Stimulated activated naive B cell treated with anti-CD40 and anti-IgM and Interleukin-4, amounts not matched to agents 10 μg/mL and 1 μg/mL and 100 μg/mL, for 72 hours (primary cell): ENCODE measurements at places on chromosomes 5 and 9.

- no peak for DNase-seq
These were observed 112.5 kb upstream of the EMB start for GRCh38 chr5:50553560-50553984.

DNA sequence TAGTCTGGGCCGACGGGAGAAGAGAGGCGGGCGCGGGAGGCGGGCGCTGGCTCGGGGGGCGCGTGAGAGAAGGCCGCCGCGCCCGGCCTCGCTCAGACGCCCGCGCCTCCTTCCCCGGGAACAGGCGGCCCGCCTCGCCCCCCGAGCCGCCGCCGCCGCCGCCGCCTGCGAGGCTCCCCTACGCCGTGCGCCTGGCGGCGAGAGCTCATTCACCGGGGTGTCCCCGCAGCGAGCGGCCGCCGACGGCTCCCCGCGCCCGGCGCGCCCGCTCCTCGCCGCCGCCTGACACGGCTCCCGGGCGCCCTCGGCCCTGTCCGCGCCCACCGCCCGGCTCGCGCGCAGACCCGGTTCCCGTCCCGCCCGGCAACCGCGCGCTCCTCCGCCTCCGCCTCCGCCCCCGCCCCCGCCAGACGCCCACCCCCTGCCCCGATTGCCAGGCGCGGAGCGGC, at the start of gene GNAQ:
Gene GNAQ (minus strand): TSS at position 368 of the 449 bp plus-strand sequence. CDS start 576 bp downstream, outside the sequence.
- DNase-seq, result peak; percentile 1

DNA sequence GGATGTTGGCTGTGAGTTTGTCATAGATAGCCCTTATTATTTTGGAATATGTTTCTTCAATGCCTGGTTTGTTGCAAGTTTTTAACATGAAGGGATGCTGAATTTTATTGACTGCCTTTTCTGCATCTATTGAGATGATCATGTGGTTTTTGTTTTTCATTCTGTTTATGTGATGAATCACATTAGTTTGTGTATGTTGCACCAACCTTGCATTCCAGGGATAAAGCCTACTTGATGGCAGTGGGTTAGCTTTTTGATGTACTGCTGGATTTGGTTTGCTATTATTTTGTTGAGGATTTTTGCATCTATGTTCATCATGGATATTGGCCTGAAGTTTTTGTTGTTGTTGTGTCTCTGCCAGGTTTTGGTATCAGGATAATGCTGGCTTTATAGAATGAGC, 225.6 kb downstream of the PCSK1 start:
- DNase-seq, result no peak

- no peak for DNase-seq
These were observed 5.4 kb upstream of the ALDH1B1 start for GRCh38 chr9:38387066-38387465.

- DNase-seq, result no peak
These were observed 18.4 kb downstream of the TRIM36 start for GRCh38 chr5:115151208-115151805.

DNA sequence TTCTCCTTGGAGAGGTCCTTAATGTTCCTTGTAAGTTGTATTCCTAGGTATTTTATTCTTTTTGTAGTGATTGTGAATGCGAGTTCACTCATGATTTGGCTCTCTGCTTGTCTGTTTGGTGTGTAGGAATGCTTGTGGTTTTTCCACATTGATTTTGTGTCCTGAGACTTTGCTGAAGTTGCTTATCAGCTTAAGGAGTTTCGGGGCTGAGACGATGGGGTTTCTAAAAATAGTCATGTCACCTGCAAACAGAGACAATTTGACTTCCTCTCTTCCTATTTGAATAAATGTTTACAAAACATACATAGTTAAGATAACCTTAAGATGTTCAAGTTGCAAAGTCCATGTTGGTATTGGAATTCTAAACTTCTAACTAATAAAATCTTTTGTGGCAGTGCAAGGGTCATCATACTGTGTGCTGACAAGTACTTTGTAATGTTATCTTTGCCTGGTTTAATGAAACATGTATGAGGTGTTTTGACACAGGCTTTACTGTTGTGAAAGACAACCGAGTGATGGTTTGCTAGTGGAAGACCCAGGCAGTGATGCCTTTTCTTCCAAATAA, 286.2 kb downstream of the MRPS30 start:
- no peak for DNase-seq

DNA sequence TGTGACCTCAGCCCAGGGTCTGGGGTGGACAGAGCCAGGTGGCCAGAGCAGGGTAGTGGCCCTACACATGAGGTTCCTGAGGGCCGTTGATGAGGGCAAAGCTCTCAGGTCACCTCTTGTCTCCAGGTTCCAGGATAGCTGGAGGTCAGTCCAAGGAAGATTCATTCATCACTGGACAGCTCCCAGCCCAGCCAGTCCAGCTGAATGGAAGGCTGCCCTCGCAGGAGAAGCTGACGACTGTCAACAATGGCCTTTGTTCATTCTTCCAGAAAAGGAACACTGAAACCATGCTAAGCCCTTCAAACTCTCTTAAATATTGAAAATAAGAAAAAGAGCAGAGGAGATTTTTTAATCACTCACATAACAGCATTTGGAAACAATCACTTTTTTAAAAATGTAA, 169.7 kb upstream of the TBCA start:
- DNase-seq, result no peak

DNA sequence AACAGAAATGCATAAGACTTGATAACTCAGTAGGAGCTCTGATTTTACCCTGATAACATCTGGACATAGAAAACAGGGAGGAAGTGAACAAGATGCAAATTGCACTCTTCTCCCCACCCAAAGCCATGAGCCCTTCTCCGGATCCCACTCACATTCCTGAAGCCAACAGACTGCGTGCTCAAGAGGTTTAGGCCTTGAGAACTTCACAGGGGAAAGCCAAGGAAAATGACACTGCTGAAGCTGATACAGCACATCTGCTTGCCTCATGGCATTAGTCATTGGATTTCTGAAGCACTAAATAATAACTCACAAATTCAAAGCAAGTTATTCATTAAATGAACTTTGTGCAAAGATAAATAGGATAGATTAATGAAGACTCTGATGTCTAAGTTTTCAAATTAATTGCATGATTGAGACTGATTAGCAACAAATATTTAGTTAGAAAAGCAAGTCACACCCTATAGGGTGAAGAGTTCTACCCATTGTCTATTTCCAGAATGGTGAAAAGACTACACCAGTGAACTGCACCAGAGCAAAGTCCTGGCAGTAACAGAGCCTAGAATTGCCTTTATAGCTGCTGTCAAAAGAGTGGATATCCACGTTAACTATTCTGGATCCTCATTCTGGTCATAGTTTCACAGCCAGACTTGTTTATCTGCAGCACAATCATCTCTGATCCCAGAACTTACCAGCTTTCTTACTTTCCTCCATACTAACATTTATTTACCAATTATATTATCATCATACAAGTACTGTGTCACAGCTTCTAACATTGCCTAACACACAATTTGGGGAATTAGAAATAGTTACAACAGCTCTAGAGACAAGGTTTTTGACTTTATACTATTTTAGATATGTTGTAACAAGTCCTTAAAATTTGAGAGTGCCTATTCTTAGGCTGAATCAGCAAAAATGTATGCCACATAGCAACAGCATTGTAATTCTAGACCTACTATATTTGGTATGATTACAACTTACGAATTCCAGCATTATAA, 432.1 kb upstream of the RGMB start:
- no peak for DNase-seq

DNA sequence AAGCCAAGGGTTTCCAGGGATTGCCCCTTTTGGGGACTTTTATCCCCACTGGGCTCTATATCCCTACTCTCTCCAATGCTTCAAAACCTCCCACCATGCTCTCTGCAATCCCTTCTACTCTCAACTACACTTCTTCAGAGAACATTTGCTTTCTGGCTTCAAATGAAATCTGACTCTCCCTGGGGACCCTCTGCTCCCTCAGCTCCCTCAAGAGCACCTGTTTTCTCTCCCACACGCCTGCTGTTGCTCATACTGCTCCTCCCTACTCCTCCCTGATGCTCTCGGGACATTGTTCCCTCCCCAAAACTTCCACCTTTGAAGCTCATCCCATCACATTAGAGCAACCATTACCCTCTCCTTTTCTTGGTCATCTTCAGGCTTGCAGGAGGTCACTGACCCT, 344.9 kb downstream of the CDK5RAP2 start:
- DNase-seq, result no peak

- DNase-seq, result no peak
These were observed 516.6 kb upstream of the MEF2C start for GRCh38 chr5:89399548-89399947.

GRCh38 chr9:109331353-109331752, 10.5 kb upstream of the EPB41L4B start:
- DNase-seq, result no peak

DNA sequence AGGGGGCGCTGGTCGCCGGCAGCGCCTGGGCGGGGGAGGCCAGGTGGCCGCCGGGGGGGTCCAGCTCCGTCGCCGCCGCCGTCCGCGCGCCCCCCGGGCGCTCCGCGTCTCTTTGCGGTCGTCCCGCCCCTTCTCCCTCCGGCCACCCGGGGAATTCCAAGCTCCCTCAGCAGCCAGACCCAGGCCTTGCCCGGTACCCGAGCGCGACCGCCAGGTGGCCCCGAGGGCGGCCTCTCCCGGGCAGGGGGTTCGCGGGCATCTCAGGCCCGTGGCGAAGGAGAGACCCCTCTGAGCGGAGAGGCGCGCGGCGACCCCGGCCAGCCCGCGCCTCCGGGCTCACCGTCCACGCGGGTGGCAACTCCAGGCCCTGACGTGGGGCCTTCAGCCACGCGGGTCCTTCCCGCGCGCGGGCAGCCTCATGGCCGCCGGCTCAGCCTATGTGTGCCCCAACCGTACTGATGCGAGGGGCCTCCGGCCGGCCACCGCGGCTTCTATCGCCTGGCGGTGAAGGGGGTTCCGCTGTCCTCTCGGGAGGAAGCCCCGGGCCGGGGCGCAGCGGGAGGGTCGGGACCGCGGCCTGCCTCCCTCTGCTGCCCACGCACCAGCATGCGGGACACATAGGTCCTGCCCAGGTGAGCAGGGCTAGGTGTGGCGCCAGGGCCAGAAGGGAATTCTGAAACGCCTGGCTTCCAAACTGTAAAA, 529 bp upstream of the NRARP start:
- no peak for DNase-seq

- no peak for DNase-seq
These were observed 498.4 kb downstream of the TLE4 start for GRCh38 chr9:80070071-80070742.

GRCh38 chr5:64900618-64901017, 131.9 kb downstream of the CWC27 start:
- DNase-seq, result no peak

DNA sequence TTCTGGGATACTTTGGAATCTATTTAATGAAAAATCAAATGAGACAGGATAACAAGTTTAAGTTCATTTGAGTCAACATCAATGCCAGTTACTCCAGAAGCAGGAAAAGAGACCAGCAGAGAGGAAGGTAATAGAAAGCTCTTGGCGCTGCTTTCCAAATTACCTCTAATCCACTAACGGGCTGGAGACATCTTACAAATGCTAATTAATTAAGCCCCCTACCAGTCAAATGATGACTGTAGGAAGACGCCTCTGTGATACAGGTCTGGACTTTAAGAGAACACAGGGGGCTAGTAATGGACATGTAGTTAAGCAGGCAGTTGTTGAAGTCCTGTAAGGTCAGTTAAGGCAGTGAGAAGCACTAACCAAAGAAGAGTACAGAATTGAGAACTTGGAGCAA, 65.3 kb upstream of the HTR4 start:
- DNase-seq, result no peak

DNA sequence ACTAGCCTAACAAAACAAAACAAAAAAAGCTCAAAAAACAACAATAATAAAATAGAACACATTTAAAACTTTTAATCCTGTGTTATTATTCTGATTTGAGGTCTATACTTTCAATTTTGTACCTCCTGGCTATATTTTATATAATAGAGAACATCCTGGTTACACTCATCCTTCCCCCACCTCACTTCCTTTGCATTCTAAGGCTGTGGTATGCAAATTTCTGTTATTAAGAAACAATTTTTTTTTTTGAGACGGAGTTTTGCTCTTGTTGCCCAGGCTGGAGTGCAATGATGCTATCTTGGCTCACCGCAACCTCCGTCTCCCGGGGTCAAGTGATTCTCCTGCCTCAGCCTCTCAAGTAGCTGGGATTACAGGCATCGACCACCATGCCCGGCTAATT, 3.1 kb upstream of the RPL37 start:
- no peak for DNase-seq

DNA sequence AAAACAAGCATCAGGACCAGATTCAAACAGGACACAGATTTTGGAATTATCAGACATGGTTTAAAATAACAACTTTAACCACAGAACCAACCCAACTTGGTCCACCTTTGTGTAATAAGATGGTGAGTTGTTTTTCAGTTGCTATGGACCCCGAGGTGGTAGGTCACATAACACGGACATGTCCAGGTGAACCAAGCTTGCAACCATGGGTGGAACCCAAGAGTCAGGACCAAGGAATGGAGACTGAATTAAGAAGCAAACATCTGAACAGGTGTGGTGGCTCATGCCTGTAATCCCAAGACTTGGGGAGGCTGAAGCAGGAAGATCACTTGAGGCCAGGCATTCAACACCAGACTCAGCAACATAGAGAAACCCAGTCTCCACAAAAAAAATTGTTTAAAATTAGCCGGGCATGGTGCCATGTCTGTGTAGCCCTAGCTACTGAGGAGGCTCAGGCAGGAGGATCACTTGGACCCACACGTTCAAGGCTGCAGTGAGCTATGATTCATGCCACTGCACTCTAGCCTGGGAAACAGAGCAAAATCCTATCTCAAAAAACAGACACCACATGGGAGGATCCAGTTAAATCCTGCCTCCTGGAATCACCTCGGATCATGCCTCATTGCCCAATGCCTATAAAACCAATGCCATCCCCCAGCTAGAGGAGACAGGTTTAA, 10.6 kb downstream of the PTBP3 start:
- DNase-seq, result no peak

DNA sequence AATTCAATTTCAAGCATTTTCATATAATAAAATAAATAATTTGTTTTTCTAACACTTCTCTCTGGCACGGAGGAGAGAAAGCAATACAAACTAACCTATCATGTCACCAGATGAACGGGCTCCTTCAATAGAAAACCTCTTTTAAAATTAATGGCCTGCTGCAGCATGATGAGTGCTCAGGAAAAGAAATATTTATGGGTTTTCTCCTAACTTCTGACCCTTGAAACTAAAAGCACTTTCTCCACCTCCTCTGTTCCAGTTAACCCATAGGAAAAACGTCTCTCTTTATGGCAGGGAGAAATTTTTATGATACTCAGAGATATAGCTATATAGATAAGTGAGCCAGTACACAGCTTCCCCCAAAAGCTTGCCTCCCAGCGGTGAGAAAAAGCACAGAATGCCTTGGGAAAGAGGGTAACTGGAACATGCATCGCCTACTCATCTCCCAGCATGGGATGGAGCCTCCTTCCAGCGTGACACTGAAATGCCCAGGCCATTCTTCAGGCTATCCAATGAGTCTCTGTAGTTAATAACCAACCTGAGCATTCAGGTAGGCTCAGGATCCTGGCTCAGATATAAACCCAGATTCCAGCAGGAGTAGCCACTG, 963.0 kb upstream of the DMAC1 start:
- DNase-seq, result no peak

DNA sequence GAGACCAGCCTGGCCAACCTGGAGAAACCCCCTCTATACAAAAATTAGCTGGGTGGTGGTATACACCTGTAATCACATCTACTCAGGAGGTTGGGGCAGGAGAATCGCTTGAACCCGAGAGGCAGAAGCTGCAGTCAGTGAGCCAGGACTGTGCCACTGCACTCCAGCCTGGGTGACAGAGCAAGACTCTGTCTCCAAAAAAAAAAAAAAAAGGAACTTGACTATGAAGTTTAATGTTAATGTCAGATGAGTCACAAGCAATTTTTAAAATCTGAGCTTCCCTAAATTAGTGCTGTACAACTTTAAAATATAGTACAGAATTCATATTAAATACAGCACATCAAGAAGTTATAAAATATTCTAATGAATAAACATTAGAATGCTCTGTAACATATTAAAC, 1.5 kb downstream of the MEIKIN start:
- DNase-seq, result no peak

- DNase-seq, result no peak
These were observed 4.3 kb downstream of the GPX3 start for GRCh38 chr5:151024440-151025249.
